ENCODE measurements at places on chromosomes 5 and 9.
A peak's percentile ranks its signal among the peaks of the same experiment; 100 is the strongest.

GRCh38 chr9:130937146-130938076 is 1.6 kb downstream of the FIBCD1 start:
- DNase-seq = no peak

DNA sequence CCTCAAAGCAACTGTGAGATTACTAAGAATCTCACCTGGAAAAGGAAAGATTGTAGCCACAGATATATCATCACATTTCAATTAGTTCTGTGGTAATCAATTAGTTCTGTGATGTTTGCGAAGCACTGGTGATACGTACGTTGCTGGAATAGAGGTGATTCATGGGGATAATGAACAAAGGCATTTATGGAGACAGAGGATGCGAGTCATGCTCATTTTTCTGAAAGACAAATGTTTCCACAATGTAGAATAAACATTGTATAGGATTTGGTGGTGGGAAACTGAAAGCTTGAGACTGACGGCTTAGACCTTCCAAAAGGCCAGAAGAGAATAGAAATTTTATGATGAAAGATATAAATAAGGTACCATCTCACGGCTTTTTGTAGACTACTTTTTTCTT is 507.3 kb upstream of the TYRP1 start:
- no peak for DNase-seq

DNA sequence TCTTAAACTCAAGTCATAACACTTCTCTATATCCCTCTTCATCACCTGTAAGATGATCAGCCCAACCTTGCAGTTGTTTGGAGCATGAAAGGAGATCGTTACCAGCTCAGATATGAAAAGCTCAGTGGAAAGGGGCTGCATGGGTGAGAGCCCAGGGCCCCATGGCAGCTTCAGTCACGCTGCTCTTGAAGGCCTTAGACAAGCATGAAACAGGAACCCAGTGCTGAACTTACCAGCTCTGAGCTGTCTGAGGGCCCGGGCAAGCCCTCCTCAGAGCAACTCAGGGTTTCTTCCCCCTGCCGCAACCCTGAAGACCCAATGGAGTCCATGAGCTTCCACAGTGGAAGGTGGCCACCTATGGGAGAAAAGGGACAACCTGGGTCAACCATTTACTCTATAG is 3.3 kb downstream of the HK3 start:
- no peak for DNase-seq

- DNase-seq = no peak
These were observed 74.7 kb downstream of the AMBP start for GRCh38 chr9:114003351-114003750.

- DNase-seq = no peak
These were observed 345.0 kb downstream of the TMEM38B start for GRCh38 chr9:106039151-106039935.

DNA sequence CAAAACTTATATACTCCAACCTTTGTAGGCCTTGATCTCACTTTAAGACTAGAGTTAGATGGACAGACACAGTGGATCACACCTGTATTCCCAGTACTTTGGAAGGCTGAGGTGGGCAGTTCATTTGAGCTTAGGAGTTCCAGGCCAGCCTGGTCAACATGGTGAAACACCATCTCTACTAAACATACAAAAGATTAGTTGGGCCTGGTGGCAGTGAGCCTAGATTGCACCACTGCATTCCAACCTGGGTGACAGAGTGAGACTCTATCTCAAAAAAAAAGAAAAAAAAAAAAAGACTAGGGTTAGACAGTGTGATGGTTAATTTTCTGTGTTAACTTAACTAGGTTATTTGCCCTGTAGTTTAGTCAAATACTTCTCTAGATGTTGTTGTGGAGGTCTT is 74.1 kb downstream of the CFAP95 start:
- DNase-seq = no peak

DNA sequence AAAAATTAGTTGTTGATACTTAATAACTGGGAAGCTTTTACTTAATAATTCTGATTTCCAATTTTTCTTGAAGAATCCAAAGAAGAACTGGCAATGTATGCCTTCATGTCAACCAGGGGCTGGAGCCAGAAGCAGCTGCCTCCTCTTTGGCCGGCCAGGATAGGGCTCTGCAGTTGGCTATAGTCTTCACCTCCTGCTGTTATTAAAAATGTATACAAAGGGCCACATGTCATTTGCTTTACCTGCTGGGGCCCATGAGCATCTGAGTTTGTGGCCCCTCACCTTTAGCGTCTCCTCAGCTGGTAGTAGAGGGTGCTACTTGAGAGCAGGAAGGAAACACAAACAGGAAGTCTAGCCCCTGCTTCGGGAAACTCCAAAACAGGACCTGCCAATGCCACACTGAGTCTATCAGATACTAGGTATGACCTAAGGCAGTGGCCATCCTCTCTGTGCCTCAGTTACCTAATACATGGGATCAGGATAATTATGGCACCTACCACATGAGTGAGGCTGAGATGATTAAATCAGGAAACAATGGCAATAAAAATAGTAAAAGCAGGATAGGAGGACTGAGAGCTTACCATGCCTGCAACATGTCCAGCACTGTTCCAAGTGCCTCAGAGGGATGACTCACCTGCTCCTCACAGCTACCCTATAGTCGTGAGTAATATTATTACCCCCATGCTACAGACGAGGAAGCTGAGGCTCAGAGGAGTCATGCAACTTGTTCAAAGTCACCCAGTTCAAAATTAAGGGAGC is 21.3 kb downstream of the CCDC69 start:
- DNase-seq = peak; percentile 83

- DNase-seq = no peak
These were observed 21.7 kb downstream of the FAT2 start for GRCh38 chr5:151569132-151570046.

- DNase-seq = peak; percentile 19
These were observed 2118.6 kb upstream of the C9orf72 start for GRCh38 chr9:29691758-29692407.

GRCh38 chr5:34488984-34489383 is 167.1 kb upstream of the RAI14 start:
- DNase-seq = no peak

- DNase-seq = peak; percentile 79
These were observed 189.1 kb upstream of the PTGER4 start for GRCh38 chr5:40490464-40491111.

DNA sequence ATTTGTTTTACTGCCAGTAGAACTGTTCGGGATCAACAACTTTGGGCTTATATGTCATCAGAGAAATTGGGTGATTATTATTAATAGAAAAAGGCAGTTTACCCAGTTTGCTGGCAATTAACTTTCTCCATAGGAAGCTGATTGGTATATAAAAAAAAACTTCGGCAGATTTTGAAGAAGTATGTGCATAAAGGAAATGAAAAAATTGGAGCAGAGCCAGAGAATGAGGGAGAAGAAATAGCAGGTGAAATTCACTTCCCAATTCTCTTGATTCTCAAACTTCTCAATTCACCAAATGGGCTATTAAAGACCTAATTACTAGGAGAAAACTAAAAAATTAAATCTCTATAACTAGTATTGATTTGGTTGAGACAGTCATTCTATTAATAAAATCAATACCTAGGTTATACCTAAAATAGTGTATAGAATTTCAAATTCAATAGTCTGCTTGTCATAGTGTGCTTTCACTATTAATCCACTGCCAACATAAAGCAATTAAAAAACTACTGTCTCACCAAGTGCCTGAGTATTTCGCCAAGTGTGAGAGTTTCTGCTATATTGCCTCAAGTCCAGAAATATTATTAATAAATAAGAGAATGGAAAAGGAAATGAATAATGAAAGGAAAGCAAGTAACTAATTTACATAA is 47.5 kb downstream of the STX17 start:
- peak; percentile 35 for DNase-seq

- no peak for DNase-seq
These were observed 972.5 kb upstream of the CTNND2 start for GRCh38 chr5:12876541-12877298.

DNA sequence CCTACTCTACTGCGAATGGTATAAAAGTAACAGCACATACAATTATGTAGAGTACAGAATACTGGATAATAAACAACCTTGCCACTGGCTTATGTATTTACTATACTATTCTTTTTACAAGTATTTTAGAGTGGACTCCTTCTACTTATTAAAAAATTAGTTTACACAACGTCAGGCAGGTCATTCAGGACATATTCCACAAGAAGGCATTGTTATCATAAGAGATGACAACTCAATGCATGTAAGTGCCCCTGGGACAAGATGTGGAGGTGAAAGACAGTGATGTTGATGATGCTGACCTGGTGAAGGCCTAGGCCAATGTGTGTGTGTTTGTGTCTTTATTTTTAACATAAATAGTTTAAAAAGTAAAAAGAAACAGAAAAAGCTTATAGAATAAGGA is 421.7 kb downstream of the CDH12 start:
- DNase-seq = no peak

DNA sequence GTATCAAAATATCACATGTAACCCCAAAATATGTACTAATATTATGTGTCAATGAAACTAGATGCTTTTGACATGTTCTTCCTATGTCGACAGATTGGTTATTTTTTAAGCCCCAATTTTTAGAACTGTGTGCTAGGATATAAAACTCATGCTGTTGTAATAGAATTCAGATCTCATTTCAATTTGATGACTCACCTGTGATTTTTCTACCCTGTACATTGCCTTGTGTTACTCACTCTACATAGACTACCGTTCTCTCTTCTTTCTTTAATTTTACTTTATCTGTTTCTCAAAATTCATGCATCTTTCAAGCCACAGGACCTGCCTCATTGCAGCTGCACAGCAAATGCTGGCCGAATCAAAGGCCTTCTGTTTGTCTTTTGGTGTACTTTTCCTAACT is 284.5 kb downstream of the MAT2B start:
- no peak for DNase-seq

All from activated CD4-positive, alpha-beta T cell treated with anti-CD3 and anti-CD28 coated beads, Interleukin-2, Interleukin-6, amounts not matched to agents 100 ng/mL and 50 ng/mL, durations not matched to agents 16 hours and 8 hours (primary cell).